EL (cell line): ENCODE measurements at places on chromosomes 1 and 21.

- peak; percentile 97 for DNase-seq
Observed at GRCh38 chr1:115330480-115331013, 7.5 kb downstream of the NGF start.

DNA sequence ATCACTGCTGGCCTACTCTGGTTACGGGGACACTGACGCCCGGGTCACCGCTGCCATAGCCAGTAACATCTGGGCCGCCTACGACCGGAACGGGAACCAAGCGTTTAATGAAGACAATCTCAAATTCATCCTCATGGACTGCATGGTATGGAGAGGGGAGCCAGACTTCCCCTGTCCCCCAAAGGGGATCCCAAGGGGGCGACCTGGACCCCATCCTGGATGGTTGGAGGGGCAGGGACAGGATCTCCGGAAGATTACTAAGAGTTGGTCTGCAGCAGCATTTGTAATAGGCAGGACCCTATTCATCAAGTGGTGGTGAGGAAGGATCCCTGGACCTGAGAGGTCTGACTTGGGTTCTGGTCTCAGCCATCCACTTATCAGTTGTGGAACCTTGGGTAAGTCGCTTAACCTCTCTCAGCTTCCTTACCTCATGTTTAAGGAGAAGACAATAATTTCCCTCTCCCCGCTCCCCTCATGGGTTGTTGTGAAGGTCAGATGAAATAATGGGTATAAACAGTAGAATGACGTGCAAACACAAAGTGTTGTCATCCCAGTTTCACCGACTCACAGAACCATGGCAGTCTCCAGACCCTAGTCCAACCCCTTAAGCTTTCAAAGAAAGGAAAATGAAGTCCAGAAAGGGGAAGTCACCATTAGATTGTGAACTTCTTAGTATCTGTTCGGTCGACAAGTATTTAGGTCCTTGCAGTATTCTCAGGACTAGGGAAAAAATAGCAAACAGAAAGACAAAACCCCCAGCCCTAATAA is 883 bp downstream of the LAMTOR2 start:
- DNase-seq = no peak

- DNase-seq = no peak
Observed at GRCh38 chr21:18252256-18252655, 7.6 kb downstream of the CHODL start.

DNA sequence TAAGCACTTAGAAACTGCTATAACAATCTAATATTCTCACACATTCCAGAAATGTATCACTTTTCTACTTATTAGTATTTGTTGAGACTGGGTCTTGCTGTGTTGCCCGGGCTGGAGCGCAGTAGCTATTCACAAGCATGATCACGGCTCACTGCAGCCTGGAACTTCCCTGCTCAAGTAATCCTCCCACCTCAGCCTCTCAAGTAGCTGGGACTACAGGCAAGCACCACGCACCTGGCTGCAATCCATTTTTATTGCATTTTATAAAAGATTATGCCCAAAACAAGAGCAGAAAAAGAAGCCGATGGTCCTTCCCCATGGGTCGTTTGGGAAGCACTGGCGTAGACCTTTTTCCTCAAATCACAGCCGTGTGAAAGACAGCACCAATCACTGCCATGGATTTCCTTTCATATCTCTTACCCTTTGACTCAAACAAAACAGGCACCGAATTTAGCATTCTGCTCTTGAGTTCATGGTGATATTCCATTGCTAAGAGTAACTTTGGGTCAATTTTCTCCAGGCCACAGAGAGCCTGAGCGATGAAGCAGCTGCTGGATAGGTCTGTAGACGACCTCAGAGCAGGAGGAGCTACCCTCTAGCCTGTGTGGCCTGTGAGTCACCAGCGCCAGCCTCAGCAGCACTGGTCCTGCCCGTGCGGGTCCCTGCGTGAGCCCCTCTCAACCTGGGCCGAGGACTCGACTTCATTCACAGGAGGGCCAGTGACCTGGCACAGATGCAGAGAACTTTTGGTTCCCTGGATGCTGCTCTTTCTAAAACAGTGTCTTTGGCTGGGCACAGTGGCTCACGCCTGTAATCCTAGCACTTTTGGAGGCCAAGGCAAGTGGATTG is 80.8 kb downstream of the PIK3CD start:
- no peak for DNase-seq
